CD8-positive, alpha-beta memory T cell (primary cell): ENCODE measurements at places on chromosomes 11 and 22.

DNA sequence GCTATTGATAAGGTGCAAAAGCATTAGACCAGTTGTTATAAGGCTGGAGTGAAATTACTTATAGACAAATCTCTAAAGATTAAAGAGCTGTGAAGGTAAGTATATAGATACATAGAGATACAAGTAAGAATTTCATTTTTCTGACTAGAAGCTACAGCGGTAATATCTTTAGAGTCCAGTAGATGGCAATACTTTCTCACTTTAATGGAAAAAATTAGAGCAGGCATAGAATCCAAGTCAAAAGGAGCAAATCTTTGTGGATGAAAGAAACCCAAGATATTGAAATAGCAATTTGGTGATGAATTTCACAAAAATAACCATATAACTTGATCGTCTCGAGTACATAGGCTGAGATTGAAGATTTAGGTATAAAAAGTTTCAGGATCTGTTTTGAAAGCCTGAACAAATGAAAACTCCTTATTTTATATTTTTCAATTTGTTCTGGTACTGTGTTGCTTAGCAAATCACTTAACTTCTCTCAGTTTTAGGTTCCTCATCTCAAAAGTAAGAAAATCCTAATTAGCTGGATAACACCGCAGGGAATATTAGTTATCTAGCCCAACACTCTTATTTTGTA is 81.9 kb downstream of the UVRAG start:
- peak; percentile 26 for DNase-seq

DNA sequence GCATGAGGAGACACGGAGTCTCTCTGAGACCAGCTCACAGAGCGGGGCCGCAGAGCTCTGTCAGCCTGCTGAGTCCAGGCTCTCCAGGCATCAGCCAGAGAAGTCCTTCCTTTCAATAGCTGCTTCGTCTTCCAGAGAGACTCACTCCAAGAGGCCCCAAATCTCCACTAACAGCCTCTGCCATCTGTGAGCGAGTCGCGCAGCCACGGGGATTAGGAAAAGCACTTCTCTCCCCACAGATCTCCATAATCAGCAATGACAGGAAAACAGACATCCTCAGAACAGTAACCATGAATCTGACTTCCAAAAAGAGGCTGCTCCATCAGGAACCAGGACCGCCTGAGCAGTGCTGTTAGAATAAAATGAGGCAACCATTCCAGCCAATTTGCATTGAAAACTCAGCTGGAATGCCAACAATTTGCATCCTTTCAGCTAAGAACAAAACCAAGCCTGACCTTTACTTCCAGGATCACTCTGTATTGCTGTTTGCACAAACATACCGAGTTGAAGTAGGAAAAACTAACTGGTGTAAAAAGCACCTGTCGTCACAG is 65.4 kb downstream of the SMCO4 start:
- no peak for DNase-seq

GRCh38 chr22:39984006-39984405 is 10.7 kb upstream of the FAM83F start:
- DNase-seq: no peak

GRCh38 chr22:46469711-46470110 is 67.7 kb downstream of the CELSR1 start:
- no peak for DNase-seq

GRCh38 chr11:14552089-14552488 is 31.9 kb upstream of the PSMA1 start:
- no peak for DNase-seq

- no peak for DNase-seq
Measured at GRCh38 chr11:126523441-126524205, 168.1 kb downstream of the ST3GAL4 start.

- no peak for DNase-seq
Measured at GRCh38 chr11:125925247-125925740, 20.6 kb upstream of the VSIG10L2 start.

- no peak for DNase-seq
Measured at GRCh38 chr11:93000511-93001476, 31.3 kb downstream of the MTNR1B start.

- no peak for DNase-seq
Measured at GRCh38 chr22:29143941-29144785, 61.5 kb upstream of the EMID1 start.

DNA sequence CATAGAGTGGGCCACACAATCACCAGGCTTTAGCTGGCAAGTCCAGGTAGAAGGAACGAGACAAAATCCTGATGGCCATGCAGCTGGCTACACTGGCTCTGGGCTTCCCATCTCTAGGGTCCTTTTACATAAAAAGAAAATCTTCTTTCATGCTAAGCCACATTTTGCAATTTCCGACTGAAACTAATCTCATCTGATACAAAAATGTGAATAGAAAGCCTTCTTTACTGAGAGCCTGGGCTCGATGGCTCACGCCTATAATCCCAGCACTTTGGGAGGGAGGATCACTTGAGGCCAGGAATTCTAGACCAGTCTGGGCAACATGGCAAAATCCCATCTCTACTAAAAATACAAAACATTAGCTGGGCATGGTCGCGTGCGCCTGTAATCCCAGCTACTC is 67.2 kb downstream of the MICAL3 start:
- DNase-seq: no peak

GRCh38 chr11:116096272-116096995 is 592.2 kb upstream of the CADM1 start:
- DNase-seq: no peak

DNA sequence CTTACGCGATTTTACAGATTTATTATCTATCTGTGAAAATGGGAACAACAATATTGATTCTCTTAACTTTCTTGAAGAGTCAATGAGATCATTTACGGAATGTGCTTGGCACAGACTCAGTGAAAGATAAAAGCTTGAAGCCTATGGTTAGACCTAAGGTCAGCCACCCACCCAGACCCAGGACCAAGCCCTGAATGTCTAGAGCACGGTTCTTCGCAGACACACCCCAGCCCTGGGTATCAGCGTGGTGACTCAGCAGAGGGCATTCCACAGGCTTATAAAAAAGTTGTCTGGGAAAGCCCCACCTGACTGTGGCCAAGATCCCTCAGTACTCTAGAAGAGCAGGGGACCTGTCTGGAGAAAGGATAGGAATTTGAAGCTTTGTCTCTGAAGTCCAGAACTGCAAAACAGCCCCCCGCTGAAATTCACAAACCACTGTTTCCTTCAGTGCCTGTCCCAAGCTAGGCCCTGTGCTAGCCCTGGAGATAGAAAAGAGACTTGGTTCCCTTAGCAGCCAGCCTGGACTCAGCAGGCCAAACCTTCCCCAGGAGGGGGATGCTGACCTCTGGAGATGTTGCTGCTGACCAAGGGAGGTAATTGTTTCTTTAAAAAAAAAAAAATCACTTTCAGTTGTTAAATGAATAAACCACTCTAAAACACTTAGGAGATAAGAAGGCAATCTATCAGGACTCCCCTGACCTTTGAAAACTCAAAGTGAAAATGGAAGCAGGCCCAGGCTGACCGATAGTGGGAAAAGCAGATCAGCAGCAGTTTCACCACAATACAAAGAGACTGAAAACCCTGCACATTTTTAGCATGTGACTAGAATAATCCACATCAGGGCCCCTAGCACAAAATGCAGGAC is 114.0 kb downstream of the ABTB2 start:
- DNase-seq: no peak

GRCh38 chr11:109612496-109612895 is 190.5 kb downstream of the C11orf87 start:
- no peak for DNase-seq

DNA sequence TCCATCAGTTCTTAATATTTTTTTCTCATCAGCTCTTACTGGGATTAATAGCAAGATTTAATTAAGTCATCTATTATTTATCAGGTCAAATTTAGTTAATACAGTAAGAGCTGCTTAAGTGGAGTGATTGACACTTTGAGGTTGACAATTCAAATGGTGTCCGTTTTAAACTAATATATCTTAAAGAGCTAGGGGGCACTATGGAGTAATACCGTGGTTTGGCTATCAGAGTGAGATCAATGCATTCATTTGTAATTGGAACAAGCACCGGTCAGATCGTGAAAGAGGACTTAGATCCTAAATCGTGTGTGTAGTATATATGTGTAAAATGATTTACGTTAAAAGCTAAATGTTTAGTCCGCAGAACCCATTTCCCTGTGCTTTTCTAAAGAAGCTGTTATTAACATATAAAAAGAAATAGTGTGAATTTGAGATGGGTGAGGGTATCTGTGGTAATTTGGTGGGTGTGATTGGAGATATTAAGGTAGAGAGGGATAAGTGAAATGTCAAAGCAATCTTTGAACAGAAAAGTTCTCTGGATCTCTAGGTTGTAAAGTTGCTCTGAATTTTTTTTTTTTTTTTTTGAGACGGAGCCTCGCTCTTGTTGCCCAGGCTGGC is 2.3 kb downstream of the SIK2 start:
- DNase-seq: no peak

- no peak for DNase-seq
Measured at GRCh38 chr11:18754308-18754707, 28.3 kb upstream of the IGSF22 start.

- DNase-seq: no peak
Measured at GRCh38 chr11:64150051-64150450, 15.9 kb downstream of the MACROD1 start.

GRCh38 chr22:43862074-43862881 is at the start of gene SULT4A1:
Gene SULT4A1 (minus strand): TSS chr22:43862513. CDS start chr22:43862382, 131 bp downstream.
- DNase-seq: no peak

DNA sequence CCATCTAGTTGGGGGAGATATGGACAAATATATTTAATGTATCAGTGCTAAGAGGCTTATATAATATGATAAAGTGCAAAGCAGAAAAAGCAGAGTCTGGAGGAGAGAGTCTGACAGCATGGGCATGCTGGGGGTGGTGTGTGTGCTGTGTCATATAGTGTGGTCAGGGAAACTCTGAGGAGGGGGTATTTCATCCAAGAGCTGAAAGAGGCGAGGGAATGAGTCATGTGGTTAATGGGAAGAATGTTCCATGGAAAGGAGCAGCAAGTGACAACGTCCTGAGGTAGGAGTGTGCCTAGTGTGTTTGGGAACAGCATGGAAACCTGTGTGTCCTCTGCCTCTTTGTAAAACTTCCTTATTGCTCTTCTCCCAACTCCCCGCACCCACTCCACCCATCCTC is 38.0 kb downstream of the EIF3F start:
- DNase-seq: no peak

DNA sequence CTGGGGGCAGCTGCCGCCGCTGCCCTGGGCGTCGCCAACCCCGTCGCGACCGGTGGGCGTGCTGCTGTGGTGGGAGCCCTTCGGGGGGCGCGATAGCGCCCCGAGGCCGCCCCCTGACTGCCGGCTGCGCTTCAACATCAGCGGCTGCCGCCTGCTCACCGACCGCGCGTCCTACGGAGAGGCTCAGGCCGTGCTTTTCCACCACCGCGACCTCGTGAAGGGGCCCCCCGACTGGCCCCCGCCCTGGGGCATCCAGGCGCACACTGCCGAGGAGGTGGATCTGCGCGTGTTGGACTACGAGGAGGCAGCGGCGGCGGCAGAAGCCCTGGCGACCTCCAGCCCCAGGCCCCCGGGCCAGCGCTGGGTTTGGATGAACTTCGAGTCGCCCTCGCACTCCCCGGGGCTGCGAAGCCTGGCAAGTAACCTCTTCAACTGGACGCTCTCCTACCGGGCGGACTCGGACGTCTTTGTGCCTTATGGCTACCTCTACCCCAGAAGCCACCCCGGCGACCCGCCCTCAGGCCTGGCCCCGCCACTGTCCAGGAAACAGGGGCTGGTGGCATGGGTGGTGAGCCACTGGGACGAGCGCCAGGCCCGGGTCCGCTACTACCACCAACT is 1.0 kb downstream of the FUT4 start:
- no peak for DNase-seq

DNA sequence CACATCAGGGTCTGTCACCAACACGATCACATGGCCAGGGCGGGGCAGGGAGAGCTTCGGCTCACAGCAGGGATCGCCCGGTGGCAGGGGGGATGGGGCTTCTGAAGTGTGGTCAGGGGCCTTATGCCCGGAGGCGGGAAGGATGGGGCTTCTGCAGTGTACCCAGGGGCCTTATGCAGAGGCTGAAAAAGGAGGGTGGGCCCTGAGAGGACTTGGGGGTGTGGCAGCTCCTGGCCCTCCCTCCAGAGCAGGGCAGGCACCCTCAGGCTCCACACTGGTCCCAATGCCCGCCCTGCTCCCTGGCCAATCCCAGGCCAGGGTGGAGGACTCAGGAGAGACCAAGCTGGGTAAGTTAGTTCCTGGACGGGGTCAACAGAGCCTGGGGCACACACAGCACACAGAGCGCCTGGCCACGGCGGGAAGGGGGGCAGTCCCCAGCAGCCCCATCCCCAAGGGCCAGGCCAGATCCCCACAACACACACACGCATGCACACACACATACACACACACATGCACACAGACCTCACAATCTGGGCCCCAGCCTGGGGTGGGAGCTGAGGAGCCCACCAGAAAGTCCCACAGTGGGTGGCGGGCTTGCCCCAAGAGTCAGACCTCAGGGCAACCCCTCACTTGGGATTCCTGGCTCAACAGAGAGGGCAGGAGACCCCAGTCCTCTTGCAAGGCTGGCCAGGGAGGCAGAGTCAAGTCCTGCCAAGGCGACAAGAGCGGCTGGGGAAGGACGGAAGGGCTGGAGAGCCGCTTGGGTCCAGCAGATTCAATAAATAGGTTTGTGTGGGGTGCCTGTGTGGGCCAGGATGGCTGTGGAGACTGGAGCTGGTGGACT is 1.1 kb upstream of the CEND1 start:
- DNase-seq: no peak

DNA sequence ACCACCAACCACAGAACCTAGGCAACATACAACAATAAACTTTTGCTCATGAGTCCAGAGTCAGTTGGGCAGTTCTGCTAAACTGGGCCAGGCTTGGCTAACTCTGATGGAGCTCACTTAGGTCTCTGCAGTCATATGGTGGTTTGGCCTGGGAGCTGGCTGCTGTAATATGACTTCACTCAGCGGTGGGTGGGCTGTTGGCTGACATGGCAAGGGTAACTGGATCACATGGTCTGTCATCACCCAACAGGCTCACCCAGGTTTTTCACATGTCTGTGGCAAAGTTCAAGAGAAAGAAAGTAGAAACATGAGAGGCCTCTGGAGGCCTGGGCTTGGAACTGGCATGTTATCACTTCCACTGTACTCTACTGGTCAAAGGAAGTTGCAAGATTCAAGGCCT is 43.2 kb upstream of the CLMP start:
- no peak for DNase-seq

GRCh38 chr22:30078320-30079311 is 1.6 kb upstream of the HORMAD2 start:
- DNase-seq: no peak

DNA sequence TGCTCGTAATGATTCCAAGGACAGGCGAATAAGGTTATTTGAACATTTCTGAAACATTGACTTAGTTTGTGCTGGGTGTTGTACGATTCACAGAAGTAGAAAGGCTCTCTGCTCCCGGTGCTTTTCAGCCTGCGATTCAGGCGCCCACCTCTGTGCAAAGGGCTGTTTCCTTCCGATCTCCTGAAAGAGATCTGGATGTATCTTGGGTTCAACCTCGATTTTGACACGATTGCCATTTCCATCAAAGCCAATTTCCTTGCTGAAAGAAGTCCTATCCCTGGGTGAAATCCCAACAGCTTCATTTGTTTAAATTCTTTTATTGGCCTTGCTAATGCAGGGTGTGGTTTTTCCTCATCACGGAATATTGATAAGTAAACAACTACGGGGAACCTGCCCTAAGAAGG is 1.1 kb upstream of the ZC3H12C start:
- no peak for DNase-seq
